GM23338 (cell line): ENCODE measurements at places on chromosomes 13 and 19.

GRCh38 chr13:74886502-74886901 is 595.5 kb downstream of the TBC1D4 start:
- DNase-seq = no peak

DNA sequence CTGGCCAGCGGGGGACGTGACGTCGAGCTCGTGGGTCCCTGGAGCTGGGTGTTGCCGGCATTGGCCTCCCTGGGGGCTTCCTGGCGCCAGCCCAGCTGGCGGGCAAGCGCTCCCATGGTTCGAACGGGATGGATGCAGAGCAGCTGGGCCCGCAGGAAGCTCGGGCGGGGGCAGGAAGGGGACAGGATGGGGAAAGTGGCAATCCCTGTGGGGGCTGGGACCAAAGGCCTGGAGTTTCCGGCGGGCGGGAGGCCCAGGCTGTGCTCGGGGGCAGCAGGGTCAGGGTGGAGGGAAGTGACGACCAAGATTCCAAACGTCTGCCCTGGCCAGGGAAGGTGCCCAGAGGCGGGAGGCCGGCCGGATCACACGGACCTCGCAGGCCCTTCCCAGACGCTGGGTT is 19.3 kb downstream of the PALM start:
- no peak for DNase-seq

- no peak for DNase-seq
Observed at GRCh38 chr13:45109102-45109720, 11.1 kb upstream of the GTF2F2 start.

DNA sequence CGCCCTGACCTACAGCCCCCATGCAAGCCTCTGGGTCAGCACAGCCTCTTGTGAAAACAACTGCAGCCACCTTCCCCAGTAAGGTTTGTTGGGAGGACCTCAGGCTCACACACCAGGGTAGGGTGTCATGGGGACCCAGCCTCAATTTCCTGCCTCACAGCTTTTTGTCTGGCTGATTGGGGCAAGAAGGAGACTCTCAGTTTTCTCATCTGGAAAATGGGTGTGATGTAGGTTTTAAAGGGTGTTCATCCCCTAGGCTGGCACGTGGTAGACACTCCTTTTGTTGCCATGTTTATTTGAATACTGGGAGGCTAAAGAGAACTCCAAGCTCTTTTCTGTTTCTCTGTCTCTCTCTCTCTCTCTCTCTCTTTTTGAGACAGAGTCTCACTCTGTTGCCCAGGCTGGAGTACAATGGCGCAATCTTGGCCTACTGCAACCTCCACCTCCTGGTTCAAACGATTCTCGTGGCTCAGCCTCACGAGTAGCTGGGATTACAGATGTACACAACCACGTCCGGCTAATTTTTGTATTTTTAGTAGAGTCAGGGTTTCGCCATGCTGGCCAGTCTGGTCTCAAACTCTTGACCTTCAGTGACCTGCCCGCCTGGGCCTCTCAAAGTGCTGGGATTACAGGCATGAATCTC is 18.2 kb upstream of the PLAUR start:
- no peak for DNase-seq

GRCh38 chr13:67299072-67299635 is 69.0 kb upstream of the PCDH9 start:
- DNase-seq = no peak

DNA sequence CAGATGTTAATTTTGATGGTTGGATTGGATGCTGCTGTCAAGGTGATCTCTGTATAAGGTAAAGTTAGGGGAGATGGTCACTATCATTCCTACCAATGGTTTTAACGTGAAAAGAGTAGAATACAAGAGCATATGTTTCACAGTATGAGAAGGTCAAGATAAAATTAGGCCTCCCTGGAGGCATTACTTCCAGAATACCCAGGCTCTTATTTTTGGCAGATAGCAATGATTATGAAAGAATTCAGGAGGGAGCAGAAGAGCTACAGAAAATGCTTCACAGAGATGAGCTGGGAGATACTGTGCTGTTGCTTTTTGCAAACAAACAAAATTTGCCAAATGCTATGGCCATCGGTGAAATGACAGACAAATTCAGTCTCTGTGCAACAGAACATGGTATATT is 547.5 kb upstream of the SPRY2 start:
- DNase-seq = no peak

- no peak for DNase-seq
Observed at GRCh38 chr13:44971656-44972595, 17.3 kb downstream of the NUFIP1 start.

DNA sequence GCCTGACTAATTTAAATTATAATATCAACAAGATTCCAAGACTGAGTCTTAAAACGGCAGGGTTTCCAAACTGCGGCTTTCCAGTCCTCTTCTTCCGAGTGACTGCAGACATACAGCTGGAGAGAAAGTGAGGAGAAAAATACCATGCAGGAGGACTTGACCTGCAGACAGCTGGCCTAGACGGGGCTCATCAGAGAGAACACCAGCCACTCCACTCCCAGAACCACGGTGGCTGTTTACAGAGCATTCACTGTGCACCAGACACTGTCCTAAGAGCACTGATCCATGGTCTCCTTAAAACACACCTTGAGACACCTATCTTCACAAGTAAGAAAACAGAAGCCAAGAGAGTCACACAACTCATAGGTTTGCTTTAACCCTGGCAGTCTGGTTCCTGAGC is 152.7 kb downstream of the MIPEP start:
- DNase-seq = no peak

DNA sequence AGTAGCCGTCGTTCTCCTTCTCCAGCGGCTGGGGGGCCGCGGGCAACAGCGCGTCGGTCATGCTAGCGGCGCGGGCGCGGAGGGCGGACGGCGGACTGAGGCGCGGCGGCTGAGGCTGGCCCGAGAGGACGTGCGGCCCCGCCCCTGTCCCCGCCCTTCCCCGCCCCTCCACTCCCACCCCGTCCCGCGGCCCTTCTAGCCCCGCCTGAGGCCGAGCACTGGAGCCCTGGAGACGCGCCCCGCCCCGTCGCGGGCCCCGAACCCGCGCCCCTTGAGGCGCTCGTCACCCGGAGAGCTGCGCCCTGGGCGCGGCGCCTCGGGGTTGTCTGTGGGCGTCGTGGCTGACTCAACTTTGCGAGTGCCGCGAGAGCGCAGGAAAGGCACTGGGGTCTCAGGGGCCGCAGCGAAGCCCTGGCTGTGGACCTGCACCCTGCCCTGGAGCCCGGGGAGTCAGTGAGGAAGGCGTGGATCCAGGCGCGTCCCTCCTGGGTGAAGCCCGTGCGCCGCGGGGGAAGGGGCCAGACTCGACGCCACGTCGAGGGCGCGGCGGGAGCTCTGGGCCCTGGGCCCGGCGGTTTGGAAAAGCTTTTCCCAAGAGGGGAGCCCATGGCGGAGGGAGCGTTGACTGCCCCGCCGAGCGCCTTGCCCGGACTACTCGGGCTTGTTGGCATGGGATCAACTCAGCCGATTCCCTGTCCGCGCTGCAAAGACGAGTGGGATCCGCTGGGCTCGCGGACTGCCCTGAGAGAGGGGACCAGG is at the start of gene RHPN2:
RHPN2 (minus strand) TSS at position 97 of the 759 bp plus-strand sequence; CDS start at position 61, 36 bp downstream.
- DNase-seq = peak; percentile 80

- no peak for DNase-seq
Observed at GRCh38 chr13:20446900-20447299, 78.8 kb downstream of the CRYL1 start.

DNA sequence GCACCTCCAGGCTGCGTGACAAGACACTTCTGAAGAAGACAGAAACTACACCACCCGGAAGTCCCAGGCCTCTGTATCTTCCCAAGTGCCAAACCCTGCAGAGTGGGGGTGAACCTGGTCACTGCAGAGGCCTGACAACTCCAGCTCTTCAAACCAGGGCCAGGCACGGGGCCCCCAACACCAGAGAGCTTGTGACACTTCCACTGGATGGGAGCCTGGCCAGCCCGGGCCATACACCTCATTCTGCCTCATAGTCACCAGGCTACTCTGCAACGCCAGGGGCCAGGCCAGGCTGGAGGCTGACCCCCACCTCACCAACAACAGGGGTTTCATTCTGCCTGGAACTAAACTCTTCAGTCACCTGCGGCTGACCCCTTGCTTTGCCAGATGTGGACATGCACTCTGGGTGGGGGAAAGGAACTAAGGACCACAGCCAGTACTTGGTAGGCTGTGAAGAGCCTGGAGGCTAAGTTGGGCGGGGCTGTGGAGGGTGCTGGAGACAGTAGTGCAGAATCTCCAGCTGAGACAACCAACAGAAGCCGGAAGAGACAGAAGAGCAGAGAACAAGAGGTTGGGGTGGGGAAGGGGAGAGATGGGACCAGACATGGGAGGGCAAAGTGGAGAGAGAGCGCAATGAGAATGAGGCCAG is 23.0 kb downstream of the TUBA3C start:
- no peak for DNase-seq

DNA sequence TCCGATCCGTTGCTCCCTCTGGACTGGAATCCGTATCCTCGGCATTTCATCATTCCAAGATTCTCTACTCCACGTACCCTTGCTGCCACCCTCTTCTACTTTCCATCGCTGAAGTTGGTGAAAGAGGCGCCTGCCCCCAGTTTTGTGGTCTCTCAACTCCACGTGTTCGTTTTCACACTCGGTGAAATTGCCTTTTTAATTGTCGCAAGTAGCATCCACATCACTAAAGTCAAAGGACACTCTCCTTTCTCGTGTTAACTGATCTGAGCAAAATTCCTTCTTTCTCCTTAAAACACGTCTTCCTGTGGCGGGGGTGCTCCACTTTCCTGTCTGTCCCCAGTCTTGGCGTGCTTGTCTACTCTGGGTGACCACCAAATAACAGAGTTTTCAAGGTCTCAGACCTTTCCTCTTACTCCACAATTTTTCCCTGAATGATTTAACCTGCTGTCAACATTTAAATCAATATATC is 1.1 kb upstream of the TMTC4 start:
- DNase-seq = peak; percentile 30

GRCh38 chr13:68369739-68370138 is 1139.6 kb upstream of the PCDH9 start:
- peak; percentile 2 for DNase-seq

- peak; percentile 35 for DNase-seq
Observed at GRCh38 chr13:44031555-44031954, 151.9 kb downstream of the LACC1 start.

GRCh38 chr19:49071860-49072547 is 495 bp downstream of the KCNA7 start:
- peak; percentile 91 for DNase-seq

GRCh38 chr19:15562861-15563260 is 52.2 kb upstream of the CYP4F8 start:
- no peak for DNase-seq

DNA sequence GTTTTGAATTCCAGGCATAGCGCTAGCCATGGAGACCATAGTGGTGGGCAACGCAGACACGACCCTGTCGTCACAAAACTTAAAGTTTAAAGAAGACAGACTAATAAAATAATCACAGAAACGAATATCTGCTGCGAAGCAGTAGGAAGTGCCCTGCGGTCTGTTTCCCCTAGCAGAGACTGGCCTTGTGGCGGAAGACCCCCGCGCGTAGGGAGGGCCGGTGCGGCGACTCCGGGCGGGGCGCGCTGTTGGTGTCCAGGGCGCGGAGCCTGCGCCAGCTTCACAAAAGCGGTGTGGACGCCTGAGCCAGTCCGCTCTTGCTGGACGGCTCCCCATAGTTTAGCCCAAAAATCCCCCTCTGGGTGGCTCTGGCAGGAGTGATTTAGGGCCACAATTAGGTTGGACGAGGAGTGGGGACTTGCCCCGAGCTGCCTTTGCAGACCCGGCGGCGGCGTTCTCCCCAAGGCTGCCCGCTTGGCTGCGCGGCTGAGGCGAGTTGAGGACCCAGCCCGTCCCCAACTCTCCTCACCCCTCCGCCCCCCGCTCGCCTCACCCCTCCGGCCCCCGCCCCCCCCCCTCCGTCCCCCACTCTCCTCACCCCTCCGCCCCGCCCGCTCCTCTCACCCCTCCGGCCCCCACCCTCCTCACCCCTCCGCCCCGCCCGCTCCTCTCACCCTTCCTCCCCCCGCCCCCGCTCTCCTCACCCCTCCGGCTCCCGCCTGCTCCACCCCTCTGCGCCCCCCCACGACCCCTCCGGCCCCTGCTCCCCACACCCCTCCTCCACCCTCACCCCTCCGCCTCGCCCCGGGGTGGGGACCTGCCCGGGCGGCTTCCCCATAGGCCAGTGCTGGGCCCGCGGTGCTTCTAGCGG is 14.2 kb upstream of the LATS2 start:
- DNase-seq = peak; percentile 76

DNA sequence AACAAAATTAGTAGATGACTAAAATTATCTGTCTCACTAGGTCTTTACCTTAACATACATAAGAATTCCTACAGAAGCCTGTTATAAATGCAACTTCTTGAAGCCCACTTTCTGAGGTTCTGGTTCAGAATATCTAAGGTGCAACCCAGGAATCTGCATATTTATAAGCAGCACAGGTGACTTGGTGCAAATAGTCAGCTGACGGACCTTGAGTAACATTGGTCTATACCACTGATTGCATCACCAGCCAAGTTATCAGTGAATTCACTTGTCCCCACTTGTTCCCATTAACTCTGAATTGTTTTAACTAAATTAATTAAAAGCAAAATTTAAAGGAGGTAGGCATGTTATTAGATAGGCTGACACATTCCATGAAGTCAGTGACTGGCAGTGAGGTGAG is 109.9 kb downstream of the FRY start:
- DNase-seq = no peak

GRCh38 chr13:106374631-106375030 is 160.8 kb downstream of the EFNB2 start:
- no peak for DNase-seq

DNA sequence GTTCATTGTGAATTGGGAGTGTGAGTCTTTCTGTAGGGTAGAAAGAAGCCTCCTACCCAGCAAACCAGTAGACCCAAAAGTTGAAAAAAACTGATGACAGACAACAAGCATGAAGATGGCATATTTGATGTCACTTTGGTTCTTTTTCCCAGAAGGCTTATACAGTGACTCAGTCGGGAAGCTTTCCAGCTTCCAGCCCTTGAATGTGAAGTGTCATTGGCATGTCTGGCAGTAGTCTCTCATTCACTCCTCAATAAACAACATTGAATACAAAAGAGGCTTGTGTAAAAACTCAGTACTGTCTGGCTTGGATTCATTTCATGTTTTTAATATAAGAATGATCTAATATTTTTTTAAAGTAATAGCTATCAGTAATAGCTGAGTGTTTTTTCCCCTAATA is 68.7 kb downstream of the IPO5 start:
- no peak for DNase-seq

- DNase-seq = no peak
Observed at GRCh38 chr13:75657111-75657510, 21.0 kb downstream of the LMO7 start.

GRCh38 chr13:26025196-26025595 is 26.6 kb downstream of the SHISA2 start:
- DNase-seq = peak; percentile 56

DNA sequence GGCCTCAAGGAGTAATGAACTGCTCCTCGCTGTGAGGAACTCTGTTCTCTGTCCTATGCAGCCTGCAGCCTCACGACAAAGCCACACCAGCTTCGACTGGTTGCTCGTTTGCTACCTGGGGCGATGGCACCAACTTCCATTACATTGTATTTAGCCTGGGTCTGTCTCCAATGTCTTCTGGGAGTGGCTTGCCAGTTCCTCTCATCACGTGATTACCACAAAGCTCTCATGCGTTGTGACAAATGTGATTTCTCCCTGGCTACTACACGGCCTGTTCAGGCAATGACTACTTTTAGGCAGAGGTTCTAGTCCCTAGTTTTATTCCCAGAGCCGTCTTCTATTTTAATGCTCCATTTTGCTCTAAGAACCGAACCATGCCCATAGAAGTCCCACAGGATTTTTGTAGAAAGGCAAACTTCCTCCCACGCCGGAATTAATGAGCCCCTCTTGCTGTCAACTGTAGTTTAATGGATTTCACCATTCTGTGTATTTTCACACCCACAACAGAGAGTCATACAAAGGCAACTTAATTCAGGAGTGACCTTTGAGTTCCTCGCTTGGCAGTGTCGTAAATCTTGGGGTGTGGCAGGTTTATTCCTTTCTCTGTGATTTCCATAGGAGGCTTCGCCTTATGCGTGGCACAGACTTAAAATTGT is 351.9 kb downstream of the EFNB2 start:
- DNase-seq = no peak
